ENCODE measurements at places on chromosomes 4 and X.

GRCh38 chr4:155208258-155209054, at the start of gene NPY2R:
NPY2R (plus strand) TSS chr4:155208636; CDS start chr4:155213940, 5,304 bp downstream.
- no peak for DNase-seq

GRCh38 chrX:141405853-141406492, 163.7 kb upstream of the SPANXC start:
- DNase-seq = no peak

GRCh38 chr4:112857461-112857860, 192.0 kb upstream of the ANK2 start:
- no peak for DNase-seq

- DNase-seq = no peak
Measured at GRCh38 chr4:127832585-127832984, 48.1 kb upstream of the PLK4 start.

- DNase-seq = no peak
Measured at GRCh38 chrX:115591420-115591819, 30.4 kb downstream of the PLS3 start.

GRCh38 chr4:8502836-8503585, 62.4 kb downstream of the TRMT44 start:
- DNase-seq = no peak

DNA sequence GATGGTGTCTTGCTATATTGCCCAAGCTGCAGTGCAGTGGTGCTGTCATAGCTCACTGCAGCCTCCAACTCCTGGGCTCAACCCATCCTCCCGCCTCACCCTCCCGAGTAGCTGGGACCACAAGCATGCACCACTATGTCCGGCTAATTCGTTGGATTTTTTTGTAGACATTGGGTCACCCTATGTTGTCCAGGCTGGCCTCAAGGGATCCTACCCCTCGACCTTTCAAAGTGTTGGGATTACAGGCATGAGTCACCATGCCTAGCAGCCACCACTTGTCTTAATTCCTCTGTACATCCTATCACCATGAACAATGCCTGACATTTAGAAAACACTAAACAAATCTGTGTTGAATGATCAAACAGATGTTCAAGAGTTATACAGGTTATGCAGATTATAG, 76.7 kb downstream of the NLGN4X start:
- no peak for DNase-seq

DNA sequence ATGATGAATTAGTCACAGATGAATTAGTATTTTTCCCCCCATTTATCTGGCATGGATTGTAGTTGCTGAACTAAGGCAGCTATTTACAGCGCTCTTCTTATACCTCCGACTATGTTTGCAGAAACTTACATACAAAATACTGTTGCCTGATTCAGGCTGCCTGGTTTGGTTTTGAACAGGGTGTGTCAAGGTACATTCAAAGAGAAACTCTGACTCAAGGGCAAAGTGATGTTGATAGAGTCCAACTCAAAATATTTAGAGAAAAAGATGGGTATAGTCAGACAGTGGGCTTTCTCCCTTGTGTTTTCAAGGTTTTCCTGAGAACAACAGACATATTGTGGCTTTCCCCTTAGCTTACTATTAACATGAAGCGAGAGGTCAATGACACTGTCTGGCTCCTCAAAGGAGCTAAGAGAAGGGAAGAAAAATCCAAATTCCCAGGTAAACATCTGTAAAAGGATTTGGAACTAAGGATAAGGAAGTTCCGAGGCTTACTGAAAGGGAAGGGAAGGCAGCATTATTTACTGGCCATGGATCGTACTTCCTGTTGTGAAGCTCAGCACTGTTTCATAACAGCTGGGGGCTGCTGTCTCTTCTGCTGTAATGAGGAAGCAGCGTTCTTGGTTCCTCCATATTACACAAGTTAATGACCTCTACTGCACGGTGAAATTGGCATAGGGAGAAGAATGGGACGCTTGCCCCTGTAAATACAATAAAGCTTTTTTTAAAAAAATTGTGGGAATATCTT, 30.9 kb downstream of the FAM9C start:
- DNase-seq = no peak

- no peak for DNase-seq
Measured at GRCh38 chr4:101667348-101667747, 123.2 kb upstream of the BANK1 start.

DNA sequence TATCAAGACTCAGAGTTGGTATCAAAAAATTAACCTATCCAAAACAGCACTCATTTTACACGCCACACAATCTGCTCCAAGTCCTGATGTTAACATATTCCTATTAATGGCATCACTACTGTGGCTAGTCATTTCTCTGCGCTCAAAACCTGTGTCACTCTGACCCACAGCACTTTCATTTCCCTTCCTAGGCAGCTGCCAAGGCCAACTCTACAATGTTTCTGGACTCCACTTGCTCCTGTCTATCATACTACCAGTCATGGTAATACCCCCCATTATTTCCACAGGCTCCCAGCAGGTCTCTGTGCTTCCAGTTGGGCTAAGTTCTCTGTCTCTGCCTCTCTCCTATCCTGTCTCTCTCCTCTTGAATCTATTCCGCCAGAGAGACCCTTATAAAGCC, 323.6 kb downstream of the NR3C2 start:
- DNase-seq = no peak

DNA sequence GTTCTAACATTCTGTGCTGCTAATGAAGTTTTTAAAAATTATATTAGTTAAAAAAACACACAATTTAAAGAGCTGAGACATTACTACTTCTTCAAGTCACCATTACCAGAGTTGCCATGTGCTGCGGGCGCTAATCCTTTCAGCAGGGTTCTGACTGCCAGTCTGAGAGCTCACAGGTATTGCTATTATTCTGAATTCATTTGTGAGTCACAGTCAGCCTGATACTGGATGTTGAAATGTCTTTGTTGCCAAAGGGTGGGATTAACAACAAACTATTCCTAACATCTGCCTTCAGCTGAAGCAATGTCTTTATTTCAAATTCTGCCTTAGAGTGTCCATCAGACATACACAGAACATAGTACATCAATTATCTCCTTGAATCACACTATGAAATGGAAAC, 197.1 kb upstream of the FGF13 start:
- DNase-seq = no peak

DNA sequence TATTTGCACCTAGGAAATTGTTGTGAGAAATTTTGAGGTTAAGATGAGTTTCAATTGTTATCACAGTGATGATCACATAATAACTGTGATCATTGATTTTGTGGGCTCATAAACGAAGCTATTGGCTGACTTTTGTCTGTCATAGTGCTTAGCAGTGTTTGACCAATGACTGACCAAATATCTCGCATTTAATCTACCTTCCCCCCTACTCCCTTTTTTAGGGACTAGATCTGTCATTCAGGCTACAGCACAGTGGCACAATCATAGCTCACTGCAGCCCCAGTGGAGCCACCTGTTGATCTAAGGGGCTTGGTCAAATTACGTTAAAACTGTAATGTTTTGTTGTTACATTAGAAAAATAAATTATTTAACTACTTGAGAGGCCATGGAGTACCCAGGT, 1.5 kb downstream of the FUNDC2 start:
- no peak for DNase-seq

DNA sequence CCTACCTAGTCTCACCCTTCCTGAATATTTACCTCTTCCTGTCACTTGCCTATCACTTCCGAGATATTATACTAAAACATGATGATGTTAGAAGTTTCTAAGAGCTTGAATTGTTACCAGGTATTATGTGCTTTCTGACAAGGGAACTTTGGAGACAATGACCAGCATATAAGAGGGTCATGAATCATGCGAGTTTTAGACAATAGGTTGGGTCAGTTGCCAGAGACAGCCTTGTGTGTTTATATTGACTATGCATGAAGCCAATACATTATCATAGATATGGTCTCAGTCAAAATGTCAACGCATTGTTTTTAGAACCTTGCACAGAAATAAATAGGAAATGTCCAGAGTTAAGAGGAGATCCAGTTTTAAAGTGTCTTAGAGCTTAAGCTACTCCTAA, 116.8 kb downstream of the KLHL4 start:
- DNase-seq = no peak

GRCh38 chrX:126394681-126395080, 157.9 kb downstream of the DCAF12L1 start:
- no peak for DNase-seq

- no peak for DNase-seq
Measured at GRCh38 chr4:25007598-25007997, 23.1 kb downstream of the LGI2 start.

DNA sequence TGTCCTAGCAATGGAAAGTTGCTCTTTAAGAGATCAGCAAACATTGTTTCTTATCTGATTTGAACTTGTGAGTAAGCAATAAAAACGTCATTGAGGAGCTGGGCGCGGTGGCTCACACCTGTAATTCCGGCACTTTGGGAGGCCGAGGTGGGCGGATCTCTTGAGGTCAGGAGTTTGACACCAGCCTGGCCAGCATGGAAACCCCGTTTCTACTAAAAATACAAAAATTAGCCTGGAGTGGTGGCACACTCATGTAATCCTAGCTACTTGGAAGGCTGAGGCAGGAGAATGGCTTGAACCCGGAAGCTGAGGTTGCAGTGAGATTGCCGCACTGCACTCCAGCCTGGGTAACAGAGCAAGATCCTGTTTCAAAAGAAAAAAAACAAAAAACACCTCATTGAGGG, 11.2 kb upstream of the PLAC8 start:
- DNase-seq = no peak

DNA sequence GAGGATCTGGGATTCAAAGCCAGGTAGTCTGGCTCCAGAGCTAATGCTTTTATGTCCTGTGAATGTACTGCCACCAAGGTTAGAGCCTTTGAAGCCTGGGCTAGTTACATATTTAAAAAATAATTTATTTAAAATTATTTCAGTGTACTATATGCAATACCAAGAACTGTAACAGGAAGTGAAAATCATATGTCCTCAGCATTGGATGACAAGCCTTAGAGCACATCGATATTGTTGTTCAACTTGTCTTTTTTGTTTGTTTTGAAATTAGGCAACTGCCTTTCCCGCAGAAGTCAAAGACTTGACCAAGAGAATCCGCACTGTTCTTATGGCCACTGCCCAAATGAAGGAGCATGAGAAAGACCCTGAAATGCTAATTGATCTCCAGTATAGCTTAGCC, 73.1 kb upstream of the IL13RA1 start:
- DNase-seq = no peak

GRCh38 chr4:155119006-155119405, 89.4 kb upstream of the NPY2R start:
- no peak for DNase-seq

DNA sequence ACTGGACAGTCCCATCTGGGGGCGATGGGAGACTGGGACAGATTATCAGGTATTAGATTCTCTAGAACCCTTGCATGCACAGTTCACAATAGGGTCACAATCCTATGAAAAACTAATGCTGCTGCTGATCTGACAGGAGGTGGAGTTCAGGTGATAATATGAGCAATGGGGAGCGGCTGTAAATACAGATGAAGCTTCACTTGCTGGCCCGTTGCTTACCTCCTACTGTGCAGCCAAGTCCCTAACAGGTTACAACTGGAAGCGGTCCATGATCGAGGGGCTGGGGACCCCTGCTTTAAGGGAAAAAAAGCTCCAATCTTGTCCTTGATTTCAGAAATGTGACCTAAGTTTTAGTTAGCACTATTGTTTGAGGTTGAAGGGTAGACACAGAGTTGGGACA, 175.2 kb downstream of the ZNF330 start:
- no peak for DNase-seq

Data from NCI-H2171 (cell line).